H9 (cell line): ENCODE measurements at places on chromosomes 11 and 22. TPM values are rescaled to one million over a fixed set of nuclear protein-coding genes. Genes with fewer than 3 reads are reported as not detected.

TMA7B gene
- not detected in 2 replicates for total RNA-seq

ME3 gene
- 2.2 and 2.8 TPM in 2 replicates for total RNA-seq

IGLL1 gene
- total RNA-seq = not detected in 2 replicates

MAP6 gene
- total RNA-seq = 0.48 and 0.77 TPM in 2 replicates

HPX gene
- 1.0 and 1.2 TPM in 2 replicates for total RNA-seq

MCHR1 gene
- total RNA-seq = 2.8 and 2.9 TPM in 2 replicates

CHADL gene
- total RNA-seq = 1.3 and 1.6 TPM in 2 replicates

SAA4 gene
- total RNA-seq = not detected in 2 replicates

CDON gene
- total RNA-seq = 16.0 and 17.2 TPM in 2 replicates

TBX1 gene
- total RNA-seq = 2.2 and 2.5 TPM in 2 replicates

DNA sequence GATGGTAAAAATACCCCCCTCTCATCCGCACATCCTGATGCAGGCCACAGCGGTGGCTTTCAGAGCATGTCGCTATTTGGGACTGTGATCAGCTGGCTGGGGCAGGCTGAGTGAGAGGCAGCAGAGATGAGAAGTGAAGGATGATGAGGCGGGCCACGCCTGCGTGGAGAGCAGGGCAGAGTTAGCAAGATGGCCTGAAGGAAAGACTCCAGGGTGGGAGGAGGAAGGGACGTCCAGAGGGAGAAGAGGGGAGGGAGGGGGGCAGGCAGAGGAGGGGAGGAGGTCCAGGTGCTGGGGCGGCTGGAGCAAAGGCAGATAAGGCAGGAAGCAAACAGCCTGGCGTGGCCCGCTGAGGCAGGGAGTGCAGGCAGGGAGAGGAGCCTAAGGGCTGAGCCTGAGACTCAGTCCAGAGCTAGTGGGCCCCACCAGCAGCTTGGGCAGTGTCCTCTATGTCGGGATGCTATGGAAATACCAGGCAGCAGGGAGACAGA is 29.1 kb downstream of the LRFN4 start:
- H3K27me3 ChIP-seq = no peaks in the 10 kb centered on the region
- no peak overlapping the region for H3K27ac ChIP-seq
- no peaks in the 10 kb centered on the region for H3K4me1 ChIP-seq
- H3K4me3 ChIP-seq = no peak overlapping the region
- DNase-seq = no peak
- H3K36me3 ChIP-seq = no peaks in the 10 kb centered on the region; the same call in 1 of the 2 replicates

DNA sequence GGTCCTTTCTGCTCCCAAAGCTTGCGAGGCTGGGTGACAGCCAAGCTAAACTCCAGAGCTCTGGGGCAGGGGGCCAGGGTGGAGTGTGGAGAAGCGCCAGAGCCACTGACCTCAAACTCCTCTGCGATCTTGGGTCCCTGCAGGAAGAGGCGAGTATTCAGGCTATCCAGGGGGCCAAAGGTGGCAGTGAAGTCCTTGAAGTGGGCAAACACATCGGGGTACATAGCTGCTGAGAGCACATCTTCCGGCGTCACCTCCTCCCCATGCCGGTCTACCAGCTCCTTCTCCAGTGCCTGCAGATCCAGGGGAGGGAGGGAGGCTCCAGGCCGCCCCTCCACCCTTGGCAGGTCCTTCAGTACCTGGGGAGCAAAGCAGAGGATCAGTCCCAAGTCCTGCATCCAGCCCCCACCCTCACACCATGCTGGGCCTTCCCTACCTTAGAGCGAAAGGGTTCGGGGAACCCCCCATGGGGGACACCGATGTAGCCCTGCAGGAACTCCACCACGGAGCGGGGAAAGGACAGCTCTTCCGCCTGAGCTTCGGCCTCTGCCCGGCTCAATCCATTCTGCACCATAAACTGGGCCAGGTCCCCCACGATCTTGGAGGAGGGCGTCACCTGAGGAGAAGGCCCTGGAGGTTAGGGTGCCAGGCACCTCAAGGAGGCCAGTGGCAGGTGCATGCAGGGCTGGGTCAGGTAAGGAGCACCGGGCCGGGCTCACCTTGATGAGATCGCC is 6.4 kb downstream of the RCE1 start:
- no peak for DNase-seq
- H3K4me1 ChIP-seq = no peaks in the 10 kb centered on the region
- H3K4me3 ChIP-seq = no peak overlapping the region
- no peak overlapping the region for H3K27ac ChIP-seq
- no peaks in the 10 kb centered on the region for H3K27me3 ChIP-seq

DNA sequence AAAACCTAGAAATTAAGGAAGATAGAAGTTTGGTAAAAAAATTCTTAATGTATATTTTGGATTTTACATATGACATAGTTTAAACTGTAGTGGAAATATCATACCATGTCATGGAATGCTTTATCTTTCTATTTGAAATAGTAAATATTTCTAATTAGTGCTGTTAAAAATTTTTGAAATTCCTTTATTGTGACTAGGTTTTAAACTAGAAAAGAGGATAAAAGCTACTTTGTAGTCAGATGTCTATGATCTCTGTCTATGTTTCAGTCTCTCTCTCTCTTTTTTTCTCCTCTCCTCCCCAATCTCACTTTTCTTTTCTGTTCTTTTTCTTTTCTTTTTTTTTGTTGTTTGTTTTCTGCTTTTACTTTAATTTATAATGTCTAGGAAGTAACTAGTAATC is 226.2 kb downstream of the TMEM135 start:
- no peak overlapping the region for H3K27ac ChIP-seq
- no peaks in the 10 kb centered on the region for H3K4me1 ChIP-seq
- H3K4me3 ChIP-seq = no peak overlapping the region
- no peaks in the 10 kb centered on the region for H3K27me3 ChIP-seq
- DNase-seq = no peak

GRCh38 chr11:898143-898511 is 12.5 kb downstream of the CHID1 start:
- no peak overlapping the region for H3K4me3 ChIP-seq
- H3K36me3 ChIP-seq = peaks cover 21% of the 10 kb centered on the region; the same call in 2 of the 3 replicates
- no peaks in the 10 kb centered on the region for H3K27me3 ChIP-seq
- H3K27ac ChIP-seq = no peak overlapping the region
- DNase-seq = peak; percentile 58

GRCh38 chr22:21960200-21961126 is 7.8 kb upstream of the PPM1F start:
- DNase-seq = no peak
- H3K4me1 ChIP-seq = no peaks in the 10 kb centered on the region
- no peak overlapping the region for H3K4me3 ChIP-seq
- no peaks in the 10 kb centered on the region for H3K27me3 ChIP-seq
- no peak overlapping the region for H3K27ac ChIP-seq
- peaks cover 59% of the 10 kb centered on the region for H3K36me3 ChIP-seq

DNA sequence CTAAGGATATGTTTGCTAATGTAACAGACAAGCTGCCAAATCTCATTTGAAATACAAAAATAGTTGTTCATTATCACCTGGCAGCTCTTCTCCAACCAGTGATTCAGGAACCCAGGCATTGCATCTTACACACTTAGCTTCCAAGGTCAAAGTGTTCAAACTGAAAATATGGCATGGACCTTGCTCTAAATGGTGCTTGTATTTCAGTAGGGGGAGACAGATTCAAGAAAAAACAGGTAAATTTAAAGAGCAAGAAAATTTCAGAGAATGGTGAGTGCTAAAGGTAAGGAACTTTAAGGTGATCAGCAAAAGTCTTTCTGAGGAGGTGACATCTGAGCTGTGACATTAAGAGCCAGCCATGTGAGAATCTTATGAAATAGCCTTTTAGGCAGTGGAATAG is 82.8 kb upstream of the E2F8 start:
- H3K27me3 ChIP-seq = no peaks in the 10 kb centered on the region
- no peak overlapping the region for H3K4me3 ChIP-seq
- H3K36me3 ChIP-seq = no peaks in the 10 kb centered on the region
- DNase-seq = no peak
- no peak overlapping the region for H3K27ac ChIP-seq
- H3K4me1 ChIP-seq = no peaks in the 10 kb centered on the region

GRCh38 chr11:114522818-114523217 is 36.9 kb downstream of the NXPE1 start:
- H3K27me3 ChIP-seq = no peaks in the 10 kb centered on the region
- H3K4me1 ChIP-seq = no peaks in the 10 kb centered on the region
- H3K27ac ChIP-seq = no peak overlapping the region

GRCh38 chr22:41540006-41540315 is 4.3 kb downstream of the POLR3H start:
- H3K36me3 ChIP-seq = peaks cover 40% of the 10 kb centered on the region
- H3K4me3 ChIP-seq = no peak overlapping the region
- H3K27me3 ChIP-seq = no peaks in the 10 kb centered on the region
- H3K27ac ChIP-seq = no peak overlapping the region
- H3K4me1 ChIP-seq = no peaks in the 10 kb centered on the region
- DNase-seq = no peak

DNA sequence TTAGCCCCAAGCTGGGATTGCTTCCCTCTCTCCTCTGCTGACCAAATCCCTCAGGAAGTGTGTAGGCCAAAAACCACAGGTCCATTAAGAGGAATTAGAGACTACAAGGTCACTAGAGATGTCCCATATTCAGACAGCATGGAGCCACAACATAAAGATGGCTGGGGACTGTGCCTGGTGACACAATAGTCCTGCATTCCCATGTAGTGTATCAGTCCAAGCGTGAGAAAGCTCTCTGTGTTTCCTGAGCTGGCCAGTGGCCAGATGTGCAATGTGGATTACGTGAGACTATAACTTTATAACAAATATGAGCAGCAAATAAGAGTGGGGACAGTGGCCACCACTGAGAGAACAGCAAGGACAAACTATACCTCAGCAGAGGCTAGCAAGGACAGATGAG is 7.6 kb upstream of the MS4A10 start:
- H3K4me1 ChIP-seq = no peaks in the 10 kb centered on the region
- no peak overlapping the region for H3K4me3 ChIP-seq
- no peak overlapping the region for H3K27ac ChIP-seq
- no peaks in the 10 kb centered on the region for H3K27me3 ChIP-seq

GRCh38 chr11:71951741-71952310 is 23.0 kb downstream of the RNF121 start:
- H3K27me3 ChIP-seq = no peaks in the 10 kb centered on the region
- H3K36me3 ChIP-seq = no peaks in the 10 kb centered on the region
- no peak overlapping the region for H3K27ac ChIP-seq
- no peak overlapping the region for H3K4me3 ChIP-seq
- no peak for DNase-seq

DNA sequence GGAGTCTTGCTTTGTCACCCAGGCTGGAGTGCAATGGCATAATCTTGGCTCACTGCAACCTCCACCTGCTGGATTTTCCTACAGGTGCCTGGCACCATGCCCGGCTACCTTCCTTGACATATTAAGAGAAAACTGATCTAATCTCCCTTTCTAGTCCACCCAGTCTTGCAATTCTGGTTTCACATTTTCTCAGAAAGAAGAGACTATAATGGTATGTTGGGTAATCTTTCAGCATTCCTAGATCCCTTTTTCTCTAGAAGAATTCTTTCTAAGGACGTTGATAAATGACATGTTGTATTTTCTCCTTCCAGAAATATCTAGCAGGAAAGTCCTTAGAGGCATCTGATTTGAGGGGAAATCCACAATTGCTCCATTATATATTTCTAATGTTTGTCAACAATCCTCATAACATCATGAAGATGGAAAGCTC is 10.4 kb upstream of the HSPA8 start:
- no peaks in the 10 kb centered on the region for H3K27me3 ChIP-seq
- no peak for DNase-seq
- no peak overlapping the region for H3K4me3 ChIP-seq
- peaks cover 2% of the 10 kb centered on the region; the same call in 1 of the 2 replicates for H3K4me1 ChIP-seq

DNA sequence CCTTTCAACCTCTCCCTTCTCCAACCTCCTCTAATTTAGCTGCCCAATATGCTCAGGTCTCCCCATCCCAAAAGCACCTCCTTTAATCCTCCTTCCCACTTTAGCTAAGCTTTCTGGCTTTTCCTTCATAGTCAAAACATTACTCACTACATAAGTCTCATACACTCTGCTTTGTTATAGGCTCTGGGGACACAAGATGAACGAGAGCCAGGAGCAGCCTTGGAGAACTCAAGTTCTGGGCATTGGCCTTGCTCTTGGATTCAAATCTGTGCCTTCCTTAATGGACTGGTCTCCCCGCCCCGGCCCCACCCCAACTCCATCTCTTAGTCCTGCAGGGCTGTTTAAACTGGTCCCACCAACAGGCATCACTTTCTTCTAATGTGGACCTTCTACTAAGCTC is 11.4 kb upstream of the HPX start:
- H3K4me1 ChIP-seq = no peaks in the 10 kb centered on the region
- no peak overlapping the region for H3K4me3 ChIP-seq
- H3K27ac ChIP-seq = no peak overlapping the region
- DNase-seq = no peak

- H3K4me1 ChIP-seq = no peaks in the 10 kb centered on the region
- no peaks in the 10 kb centered on the region for H3K27me3 ChIP-seq
- H3K27ac ChIP-seq = no peak overlapping the region
- peak; percentile 32 for DNase-seq
- H3K4me3 ChIP-seq = peak overlapping the region; percentile 87
Observed at GRCh38 chr22:30969532-30970355, 679 bp downstream of the TUG1 start.

DNA sequence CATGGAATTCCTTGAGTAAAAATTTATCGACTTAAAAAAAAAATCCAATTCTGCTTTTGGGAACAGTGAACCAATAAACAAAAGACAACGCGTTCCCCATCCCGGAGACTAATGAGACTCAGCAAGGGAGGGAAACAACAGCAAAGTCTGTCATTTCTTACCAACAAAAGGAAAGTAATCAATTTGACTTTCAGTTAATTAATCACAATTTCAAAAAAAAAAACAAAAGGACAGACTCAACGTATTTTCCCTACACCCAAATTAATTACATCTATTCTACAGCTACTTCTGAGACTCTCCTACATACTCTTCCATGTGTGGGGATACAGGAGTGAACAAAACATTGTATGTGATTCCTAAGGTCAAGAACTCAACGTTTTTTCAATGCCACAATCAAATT is 1.9 kb downstream of the RDX start:
- H3K4me1 ChIP-seq = no peaks in the 10 kb centered on the region
- H3K27ac ChIP-seq = no peak overlapping the region
- H3K27me3 ChIP-seq = no peaks in the 10 kb centered on the region
- no peak for DNase-seq
- peaks cover 7% of the 10 kb centered on the region for H3K36me3 ChIP-seq
- peak overlapping the region; percentile 67 for H3K4me3 ChIP-seq

DNA sequence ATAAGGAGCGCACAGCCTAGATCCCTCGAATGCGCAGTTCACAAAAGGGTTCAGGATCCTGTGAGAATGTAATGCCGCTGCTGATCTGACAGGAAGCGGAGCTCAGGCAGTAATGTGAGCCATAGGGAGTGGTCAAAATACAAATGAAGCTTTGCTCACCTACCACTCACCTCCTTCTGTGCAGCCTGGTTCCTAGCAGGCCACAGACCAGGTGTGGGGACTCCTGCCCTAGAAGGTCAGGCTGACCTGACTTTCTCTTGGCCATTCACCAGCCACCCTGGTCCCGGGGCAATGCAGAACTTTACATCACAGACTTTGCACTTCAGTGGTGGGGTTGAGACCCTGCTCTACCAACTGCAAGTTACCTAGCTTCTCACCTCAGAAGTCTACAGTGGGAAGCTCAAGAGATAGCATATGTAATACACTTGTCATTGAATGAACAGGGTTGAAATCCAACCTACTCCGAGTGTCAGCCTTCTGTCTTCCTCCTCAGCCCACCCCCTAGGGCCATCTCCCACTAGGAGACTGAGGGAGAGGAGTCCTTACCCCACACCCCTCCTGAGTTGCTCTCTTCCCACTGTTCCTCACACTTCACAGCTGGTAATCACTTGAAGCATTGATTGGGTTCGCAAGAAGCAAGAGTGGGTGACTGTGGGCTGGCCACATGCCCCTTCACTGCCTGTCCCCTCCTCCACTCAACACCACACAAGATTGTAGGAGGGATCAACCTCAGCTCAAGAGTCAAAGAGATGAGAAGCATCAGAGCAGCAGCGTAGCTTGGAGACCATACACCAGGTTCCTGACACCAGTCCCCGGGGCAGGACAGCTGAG is 2.0 kb upstream of the KCNJ1 start:
- H3K36me3 ChIP-seq = no peaks in the 10 kb centered on the region
- H3K4me1 ChIP-seq = peaks cover 17% of the 10 kb centered on the region
- no peaks in the 10 kb centered on the region; the same call in 1 of the 2 replicates for H3K27me3 ChIP-seq
- H3K4me3 ChIP-seq = no peak overlapping the region
- H3K27ac ChIP-seq = no peak overlapping the region
